ENCODE measurements at places on chromosomes 7 and 10. TPM values are rescaled to one million over a fixed set of nuclear protein-coding genes. Genes with fewer than 3 reads are reported as not detected.
A peak's percentile ranks its signal among the peaks of the same experiment; 100 is the strongest.

Gene NEUROG3
- not detected for total RNA-seq

Gene UNCX
- not detected for total RNA-seq

Gene ACBD7
- total RNA-seq = 0.13 TPM

Gene GPNMB
- total RNA-seq = 38.2 TPM

Gene FGFR2
- not detected for total RNA-seq

Gene GPER1
- total RNA-seq = 3.4 TPM

Gene LSM5
- 34.4 TPM for total RNA-seq

DNA sequence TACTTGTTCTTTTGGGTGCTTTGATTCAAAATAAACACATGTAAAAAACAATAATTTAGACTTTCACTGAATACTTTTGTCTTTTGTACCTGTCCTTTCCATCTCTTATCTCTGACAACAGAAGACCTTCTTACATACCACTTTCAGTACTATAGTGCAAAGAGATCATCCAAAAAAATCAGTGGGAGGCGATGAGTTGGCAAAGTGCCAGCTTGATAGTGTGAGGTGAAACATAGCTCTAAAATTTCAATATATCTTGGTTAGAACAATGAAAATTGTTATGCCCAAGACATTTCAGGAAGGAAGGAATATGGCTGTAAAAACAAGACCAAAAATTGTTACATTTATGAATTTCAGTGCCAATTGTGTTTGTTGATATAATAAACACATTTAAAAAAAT is 390.2 kb upstream of the COBL start:
- no peak for DNase-seq

GRCh38 chr7:5266191-5267028 is 16.3 kb upstream of the SLC29A4 start:
- DNase-seq = no peak

DNA sequence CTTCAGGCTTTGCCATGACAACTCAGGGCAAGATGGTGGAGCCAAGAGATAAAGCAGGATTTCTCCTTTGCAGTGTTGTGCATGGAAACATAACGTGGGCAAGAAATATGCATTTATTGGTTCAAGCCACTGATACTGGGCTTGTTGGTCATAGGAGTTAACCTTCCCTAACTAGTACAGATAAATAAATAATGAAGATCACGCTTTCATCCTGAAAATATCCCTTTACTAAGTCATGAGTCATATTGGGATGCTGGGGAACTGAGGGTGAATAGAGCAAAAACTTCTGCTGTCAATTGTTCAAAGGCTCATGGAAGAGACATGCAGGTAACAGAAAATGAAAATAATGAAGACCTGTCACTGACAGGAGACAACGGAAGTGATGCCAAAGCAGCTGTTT is 55.5 kb downstream of the TES start:
- DNase-seq = no peak

DNA sequence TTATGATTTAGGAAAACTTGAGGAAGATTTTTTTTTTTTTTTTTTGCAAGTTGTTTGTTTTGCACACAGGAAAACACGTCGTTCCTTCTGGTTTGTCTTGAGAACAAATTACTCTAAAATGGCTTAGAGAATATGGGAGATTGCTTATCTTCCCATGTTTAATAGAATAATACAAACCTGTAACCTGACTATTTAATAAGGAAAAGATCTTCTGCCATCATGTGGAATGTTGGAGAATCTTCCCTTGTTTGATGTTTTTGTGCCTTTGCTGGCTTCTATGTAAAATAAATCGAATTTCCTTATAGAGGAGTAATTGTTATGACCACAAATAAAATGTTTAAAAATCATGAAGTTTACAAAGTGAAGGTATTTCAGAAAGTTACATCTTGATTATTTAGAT is 818.8 kb downstream of the GATA3 start:
- DNase-seq = no peak

DNA sequence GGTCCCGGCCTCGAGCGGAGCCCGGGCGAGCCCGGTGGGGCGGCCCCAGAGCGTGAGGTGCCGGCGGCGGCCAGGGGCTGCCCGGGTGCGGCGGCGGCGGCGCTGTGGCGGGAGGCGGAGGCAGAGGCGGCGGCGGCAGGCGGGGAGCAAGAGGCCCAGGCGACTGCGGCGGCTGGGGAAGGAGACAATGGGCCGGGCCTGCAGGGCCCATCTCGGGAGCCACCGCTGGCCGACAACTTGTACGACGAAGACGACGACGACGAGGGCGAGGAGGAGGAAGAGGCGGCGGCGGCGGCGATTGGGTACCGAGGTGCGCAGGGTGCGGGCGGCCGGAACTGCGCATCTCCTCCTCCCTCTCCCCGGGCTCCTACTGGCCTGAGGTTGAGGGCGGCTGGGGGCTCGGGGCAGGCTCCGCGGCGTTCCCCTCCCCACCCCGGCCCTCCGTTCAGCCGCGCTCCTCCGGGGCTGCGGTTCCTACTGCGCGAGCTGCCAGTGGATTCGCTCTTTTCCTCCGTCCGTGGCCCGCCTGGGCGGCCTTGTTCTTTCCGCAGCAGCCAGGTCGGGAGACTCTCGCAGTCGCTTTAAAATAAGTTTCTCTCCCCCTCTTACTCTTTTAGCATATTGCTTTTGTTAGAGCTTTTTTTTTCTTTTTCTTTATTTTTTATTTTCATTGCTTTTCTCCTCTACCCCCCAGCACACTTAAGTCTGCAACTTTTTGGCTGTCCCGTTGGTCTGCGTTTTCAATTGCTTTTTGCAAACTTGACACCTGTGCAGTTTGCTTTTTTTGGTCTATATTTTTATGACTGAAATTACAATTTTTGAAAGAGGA is 600 bp downstream of the SIRT1 start:
- DNase-seq = peak; percentile 88

DNA sequence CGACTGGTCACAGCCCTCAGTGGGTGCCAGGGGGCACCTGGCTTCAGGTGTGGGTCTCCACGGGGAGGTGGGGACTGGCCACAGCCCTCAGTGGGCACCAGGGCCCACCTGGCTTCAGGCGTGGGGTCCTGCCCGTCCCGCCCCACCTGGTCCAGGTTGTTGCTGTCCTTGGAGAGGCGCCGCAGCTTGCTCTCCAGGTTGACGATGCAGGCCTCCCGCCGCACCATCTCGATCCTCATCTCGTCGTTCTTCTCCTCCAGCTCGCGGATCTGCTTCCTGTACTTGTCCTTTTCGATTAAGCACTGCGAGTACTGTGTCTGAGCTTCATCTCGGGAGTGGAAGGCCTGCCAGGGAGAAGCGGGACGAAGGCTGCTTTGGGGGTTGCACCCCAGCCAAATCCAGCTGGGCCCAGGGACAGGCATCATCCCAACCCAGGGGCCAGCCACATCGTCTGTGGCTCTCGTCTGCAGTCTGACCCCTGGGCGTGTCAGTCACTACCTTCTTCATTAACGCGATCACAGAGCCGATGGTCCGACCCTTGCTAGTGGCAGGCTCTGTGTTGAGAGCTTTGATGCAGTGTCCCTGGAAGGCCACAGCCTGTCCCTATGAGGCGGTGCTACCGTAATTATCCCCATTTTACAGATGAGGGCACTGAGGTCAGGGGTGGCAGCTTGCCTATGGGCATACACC is 92.9 kb upstream of the GNA12 start:
- no peak for DNase-seq

- DNase-seq = no peak
Observed at GRCh38 chr10:96482815-96483588, 30.7 kb downstream of the TLL2 start.

GRCh38 chr7:24715661-24716479 is 41.4 kb downstream of the GSDME start:
- peak; percentile 74 for DNase-seq

- no peak for DNase-seq
Observed at GRCh38 chr7:37665352-37666022, 18.1 kb upstream of the GPR141 start.

DNA sequence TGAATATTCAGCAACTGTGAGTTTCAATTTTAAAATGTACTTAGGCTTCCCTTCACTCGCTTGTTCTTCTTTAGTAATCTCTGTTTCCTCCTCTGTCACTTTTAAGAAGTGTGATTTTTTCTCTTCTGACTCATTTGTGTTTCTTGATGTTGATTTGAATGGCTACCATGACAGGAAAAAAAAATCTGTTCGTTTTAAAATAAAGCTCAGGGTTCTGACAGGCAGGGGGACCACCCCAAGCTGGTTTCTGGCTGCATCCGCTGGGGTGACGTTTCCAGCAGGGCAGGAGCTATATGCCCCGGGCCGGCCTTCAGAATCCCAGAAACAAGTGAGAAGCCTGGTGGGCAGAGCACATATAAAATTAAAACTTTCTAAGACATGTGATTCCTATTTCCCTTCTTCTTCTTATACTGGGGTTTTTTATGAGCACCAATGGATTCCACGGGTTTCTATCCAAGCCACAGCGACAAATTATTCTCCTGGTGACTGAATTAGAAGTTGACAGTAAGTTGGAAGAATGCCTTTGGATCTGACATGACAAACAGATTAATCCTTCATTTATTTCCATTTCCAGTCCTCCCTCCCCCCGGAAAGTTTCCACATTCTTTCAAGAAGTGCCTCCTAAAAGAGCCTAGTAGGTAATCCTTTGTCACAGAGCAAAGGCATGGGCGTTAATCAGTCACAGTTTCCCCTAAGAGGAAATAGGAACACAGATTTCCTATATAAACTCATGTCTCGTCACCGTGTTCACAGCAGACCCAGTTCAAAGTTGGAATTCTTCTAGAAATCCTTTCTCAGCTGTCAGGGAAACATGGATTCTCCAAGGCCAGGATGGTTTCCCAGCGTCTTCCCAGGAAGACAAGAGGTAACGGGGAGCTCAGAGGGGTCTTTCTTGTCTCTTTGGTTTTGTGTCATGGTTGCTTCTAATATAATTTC is 79.9 kb downstream of the PTPRE start:
- no peak for DNase-seq

DNA sequence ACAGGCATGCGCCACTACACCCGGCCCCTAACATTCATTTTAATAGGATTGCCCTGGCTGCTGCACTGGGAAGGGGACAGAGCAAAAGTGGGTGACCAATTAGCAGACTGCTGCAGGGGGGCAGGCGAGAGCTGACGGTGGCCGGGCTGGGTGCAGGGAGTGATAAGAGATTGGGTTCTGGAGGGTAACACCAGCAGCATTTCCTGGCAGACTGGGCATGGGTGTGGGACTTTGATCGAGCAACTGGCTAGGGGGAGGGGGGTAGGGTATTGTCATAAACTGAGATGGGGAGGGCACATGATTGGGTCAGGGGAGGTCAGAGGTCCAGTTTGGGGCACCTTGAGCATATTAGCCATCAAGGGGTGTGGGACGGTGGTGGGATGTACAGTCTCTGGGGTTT is 20.2 kb upstream of the AMZ1 start:
- DNase-seq = no peak

GRCh38 chr7:116171094-116171493 is 39.2 kb upstream of the TES start:
- DNase-seq = no peak

GRCh38 chr10:18860631-18861240 is 187.9 kb upstream of the MALRD1 start:
- no peak for DNase-seq

DNA sequence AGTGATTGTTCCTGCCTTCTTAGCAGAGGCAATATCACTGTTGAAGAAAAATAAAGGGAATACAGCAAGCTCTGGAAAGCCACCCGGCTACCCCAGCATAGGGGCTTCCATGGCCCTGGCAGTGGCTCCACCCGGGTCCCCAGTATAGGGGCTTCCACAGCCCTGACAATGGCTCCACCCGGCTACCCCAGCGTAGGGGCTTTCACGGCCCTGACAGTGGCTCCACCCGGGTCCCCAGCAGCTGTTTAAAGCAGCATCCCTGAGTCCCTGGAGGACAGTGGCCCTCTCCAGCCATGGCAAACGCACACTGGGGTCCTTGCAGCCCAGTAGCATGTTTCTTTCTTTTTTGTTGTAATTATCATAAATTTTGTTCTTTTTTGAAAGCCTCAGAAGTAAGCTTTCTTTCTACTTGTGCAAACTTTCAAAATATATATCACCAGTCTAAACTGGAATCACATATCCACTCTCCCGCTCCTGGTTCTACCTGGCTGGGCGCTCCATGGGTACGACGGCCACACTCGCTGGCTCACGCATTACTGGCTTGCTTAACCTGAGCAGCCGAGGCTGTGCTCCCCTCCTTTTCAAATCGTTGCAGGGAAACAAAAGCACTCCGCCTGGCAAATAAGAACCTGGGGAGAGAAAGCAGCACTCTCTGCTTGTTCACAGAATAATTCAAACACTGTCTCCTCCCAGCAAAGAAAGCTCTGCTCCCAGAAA is 62.1 kb downstream of the TCERG1L start:
- DNase-seq = no peak

Measured in GM23248 (cell line).